CD4-positive, CD25-positive, alpha-beta regulatory T cell (primary cell): ENCODE measurements at places on chromosomes 5 and 9.

DNA sequence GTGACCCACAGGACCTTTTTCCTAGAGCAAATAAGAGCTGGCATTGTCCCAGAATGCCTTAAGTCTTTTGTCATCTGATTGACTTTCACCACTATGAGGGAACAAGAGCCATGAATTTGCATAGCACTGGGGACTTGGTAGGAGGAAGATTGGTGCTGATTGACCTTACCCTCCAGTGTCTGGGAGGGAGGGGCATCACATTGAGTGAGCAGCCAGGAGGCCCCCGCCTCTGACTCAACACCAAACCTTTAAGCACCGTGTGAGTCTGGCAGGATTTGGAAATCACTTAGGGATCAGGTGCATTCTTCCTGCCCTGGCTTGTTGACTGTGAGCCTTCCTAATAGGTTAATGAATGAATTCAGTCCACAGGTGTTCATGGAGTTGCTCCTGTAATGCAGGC lies 40.7 kb downstream of the WNK2 start:
- DNase-seq, result no peak

DNA sequence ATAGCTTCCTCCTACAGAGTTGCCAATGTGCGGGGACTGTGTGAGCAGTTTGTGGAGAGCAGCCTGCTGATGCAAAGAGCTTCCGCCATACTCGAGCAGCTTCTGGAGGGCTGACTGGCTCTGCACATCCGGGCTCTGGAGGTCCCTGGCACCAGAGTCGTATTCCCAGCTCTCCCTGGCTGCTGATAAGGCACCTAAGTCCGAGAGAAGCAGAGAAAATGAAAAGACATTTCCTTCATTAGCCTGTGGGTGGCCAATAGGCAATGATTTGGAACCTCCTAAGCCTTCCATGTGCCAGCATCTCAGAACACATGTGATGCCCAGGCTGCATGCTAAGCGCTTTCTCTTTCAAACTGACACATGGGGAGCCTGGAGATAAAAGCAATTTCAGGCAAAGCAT lies 94.3 kb downstream of the TSSK1B start:
- no peak for DNase-seq

DNA sequence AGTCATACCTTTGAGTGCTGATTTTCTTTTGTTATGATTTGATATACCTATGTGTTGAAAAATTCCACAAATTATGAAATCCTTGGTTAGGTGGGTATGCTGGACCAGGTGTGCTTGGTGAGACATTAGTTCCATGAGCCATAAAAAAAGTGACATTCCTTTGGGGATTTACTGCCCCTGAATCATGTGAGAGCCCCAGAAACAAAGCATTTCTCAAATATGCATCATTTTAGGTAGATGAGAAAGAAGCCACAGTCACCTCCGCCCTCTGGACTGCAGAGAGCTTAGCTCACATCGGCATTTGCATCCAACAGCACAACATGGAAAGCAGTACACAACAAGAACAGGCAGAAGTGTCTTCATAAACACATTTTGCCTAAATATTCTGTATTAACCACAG lies 55.3 kb downstream of the DAP start:
- no peak for DNase-seq

GRCh38 chr9:134408939-134409737 lies 82.9 kb downstream of the RXRA start:
- DNase-seq, result no peak
